ENCODE measurements at places on chromosomes 2 and 18.

DNA sequence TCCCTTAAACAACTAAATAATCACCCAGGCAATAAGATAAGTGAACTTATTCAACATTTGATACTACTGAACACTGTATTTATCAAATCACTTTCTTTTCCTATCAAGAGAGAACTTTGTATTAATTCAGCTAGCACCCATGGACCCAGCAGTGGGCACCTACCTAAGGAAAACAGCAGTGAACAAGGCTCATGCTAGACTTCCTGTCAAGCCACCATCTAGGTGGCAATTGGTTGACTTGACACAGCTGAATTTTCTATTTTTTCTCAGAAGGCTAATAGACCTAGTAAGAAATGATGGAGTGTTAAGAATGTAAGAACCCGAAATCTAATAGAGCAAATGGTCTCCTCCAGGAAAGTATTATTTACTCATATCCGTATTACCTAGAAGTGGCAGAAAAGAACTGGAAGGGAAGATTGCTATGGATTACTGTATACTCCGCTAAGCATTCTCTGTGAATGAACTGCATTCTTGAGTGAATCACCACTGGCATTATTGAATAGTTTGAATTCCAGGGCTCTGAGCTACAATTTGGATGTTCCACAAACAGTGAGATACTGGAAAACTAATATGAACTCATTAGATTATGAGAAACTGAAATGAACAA is 988.2 kb upstream of the CDH2 start:
- no peak for DNase-seq

DNA sequence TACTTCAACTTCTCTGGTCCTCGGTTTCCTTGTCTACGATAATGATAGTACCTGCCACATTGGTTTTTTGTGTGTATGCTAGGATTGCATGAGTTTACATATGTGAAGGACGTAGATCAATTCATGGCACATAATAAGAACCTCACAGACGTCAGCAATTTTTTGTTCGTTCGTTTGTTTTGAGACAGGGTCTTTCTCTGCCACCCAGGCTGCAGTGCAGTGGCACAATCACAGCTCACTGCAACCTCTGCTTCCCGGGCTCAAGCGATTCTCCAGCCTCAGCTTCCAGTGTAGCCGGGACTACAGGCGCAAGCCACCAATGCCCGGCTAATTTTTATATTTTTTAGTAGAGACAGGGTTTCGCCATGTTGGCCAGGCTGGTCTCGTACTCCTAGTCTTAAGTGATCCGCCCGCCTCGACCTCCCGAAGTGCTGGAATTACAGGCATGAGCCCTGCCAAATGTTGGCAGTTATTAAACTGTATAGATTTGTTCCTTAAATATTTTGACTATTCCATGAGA is 756 bp upstream of the SLC35F5 start:
- no peak for DNase-seq

GRCh38 chr18:53944721-53945120 is 279.7 kb downstream of the MBD2 start:
- DNase-seq = no peak

- DNase-seq = no peak
These were observed 40.0 kb upstream of the GPC1 start for GRCh38 chr2:240395448-240395847.

- no peak for DNase-seq
These were observed 149.7 kb downstream of the GLI2 start for GRCh38 chr2:120885321-120885720.

- DNase-seq = no peak
These were observed 7.2 kb downstream of the EDAR start for GRCh38 chr2:108981846-108982245.

DNA sequence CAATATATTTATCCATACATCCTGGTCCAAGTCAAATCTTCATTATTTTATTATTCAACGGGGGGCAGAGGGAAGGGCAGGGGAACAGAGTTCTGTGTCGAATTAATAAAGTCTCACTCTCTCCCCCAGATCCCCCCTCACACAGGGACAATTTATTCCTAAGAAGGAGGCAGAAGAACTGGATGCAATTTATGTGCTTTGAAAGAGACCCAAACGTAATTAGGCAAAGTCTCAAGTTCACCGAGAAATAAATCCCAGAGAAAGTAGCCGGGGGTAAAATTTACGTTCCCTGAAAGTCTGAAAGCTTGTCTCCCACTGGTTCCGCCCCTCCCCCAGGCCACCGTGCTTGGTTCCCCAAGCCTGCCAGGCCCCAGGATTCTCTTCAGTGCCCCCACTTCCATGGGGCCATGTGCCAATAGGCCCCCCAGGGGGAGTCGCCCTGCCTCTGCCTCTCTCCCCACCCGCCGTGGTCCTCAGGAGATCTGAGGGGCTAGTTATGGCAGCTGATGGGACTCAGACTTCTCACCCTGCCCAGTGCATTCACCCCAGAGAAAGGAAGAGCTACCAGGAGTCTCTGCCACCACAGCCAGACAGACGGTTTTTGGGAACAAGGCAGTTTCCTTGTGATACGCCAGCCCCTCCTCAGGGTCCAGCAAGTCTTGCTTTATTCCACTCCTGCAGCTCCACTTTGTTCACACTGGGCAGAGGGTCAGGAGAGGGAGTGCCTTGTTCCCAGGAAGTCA is 215.5 kb downstream of the CYP26B1 start:
- no peak for DNase-seq

GRCh38 chr2:219607931-219608330 is 10.3 kb downstream of the STK11IP start:
- no peak for DNase-seq

DNA sequence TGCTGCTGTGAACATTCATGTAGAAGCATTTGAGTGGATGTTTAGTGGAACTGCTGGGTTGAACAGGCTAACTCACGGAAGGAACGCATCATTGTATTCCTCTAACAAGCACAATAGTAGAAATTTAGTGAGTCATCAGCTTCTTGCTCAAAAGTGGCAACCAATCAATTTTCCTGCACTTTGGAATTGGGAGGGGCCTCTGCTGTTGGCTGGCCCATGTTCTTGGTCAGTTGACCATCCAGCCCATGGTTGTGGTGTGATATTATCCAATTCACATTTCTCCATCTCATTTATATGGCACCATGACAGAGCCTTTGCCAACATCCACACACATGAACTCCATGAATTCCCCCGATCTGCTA is 95.0 kb downstream of the TNFRSF11A start:
- DNase-seq = no peak

- no peak for DNase-seq
These were observed 178.9 kb downstream of the CAPN13 start for GRCh38 chr2:30628341-30628740.

- DNase-seq = no peak
These were observed 5.2 kb downstream of the GATA6 start for GRCh38 chr18:22174341-22175145.
